ENCODE measurements at places on chromosomes 12 and 14.

DNA sequence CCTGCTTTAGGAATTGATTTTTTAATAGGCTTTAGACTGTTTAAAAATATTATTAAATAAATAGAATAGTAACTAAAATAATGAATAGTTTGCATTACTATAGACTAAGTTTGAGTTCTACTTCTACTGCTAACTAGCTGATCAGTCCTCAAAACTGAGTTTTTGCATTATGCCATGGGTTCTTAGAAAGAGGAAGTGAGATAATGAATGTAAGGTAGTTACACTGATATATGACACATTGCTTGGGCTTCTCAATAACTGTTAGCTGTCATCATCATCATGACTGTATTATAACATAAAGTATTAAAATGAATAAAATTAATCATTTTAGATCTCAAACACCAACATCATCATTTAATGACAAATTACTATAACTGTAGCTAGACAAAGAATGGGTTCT is 949.7 kb downstream of the TRHDE start:
- no peak for DNase-seq
- no peaks in the 10 kb centered on the region for H3K27me3 ChIP-seq
- H3K4me1 ChIP-seq = no peaks in the 10 kb centered on the region
- no peak overlapping the region for H3K27ac ChIP-seq
- H3K36me3 ChIP-seq = no peaks in the 10 kb centered on the region

- H3K27me3 ChIP-seq = peaks cover 18% of the 10 kb centered on the region
- DNase-seq = no peak
- H3K36me3 ChIP-seq = no peaks in the 10 kb centered on the region
- no peak overlapping the region for H3K27ac ChIP-seq
- peaks cover 4% of the 10 kb centered on the region for H3K4me1 ChIP-seq
- no peak overlapping the region for H3K4me3 ChIP-seq
Measured at GRCh38 chr12:10197879-10198278, 14.8 kb upstream of the GABARAPL1 start.

DNA sequence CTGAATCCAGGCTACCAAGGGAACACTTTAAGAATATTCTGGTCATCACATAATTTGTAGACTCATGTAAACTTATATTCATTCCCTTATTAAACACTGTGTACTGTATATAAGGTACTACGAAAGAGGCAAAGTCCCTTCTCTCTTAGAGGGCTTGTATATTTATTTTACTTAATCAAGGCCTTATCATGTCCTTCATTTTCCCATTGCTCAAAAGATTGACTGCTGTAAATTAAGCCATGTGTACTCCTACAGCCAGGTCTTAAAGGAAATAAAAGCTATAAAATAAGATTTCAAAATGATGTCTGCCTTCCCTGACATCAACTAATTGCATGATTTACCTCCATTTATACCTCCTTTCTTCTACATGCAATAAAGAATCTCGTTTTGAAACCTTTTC is 5.0 kb downstream of the DENND5B start:
- H3K4me3 ChIP-seq = no peak overlapping the region
- H3K4me1 ChIP-seq = peaks cover 4% of the 10 kb centered on the region
- no peak for DNase-seq

DNA sequence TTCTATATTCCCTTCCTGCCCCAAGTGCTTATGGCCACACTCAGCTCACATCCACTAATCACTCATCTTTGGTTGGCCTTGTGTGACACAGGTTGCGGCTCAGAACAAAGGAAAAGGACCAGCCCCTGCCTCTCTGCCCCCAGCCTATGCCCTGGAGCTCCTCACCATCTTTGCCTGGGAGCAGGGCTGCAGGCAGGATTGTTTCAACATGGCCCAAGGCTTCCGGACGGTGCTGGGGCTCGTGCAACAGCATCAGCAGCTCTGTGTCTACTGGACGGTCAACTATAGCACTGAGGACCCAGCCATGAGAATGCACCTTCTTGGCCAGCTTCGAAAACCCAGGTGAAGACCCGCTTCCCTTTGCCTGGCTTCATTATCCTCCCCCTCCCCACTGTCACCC is 15.8 kb upstream of the OAS2 start:
- no peak for DNase-seq
- no peak overlapping the region for H3K27ac ChIP-seq
- H3K27me3 ChIP-seq = no peaks in the 10 kb centered on the region
- no peak overlapping the region for H3K4me3 ChIP-seq
- peaks cover 97% of the 10 kb centered on the region for H3K36me3 ChIP-seq
- peaks cover 22% of the 10 kb centered on the region for H3K4me1 ChIP-seq
